Cardiac muscle cell (in vitro differentiated cells and primary cell): ENCODE measurements at places on chromosomes 4 and X.

- peak; percentile 96 for DNase-seq
Measured at GRCh38 chr4:94410678-94411206, 41.0 kb upstream of the PDLIM5 start.

DNA sequence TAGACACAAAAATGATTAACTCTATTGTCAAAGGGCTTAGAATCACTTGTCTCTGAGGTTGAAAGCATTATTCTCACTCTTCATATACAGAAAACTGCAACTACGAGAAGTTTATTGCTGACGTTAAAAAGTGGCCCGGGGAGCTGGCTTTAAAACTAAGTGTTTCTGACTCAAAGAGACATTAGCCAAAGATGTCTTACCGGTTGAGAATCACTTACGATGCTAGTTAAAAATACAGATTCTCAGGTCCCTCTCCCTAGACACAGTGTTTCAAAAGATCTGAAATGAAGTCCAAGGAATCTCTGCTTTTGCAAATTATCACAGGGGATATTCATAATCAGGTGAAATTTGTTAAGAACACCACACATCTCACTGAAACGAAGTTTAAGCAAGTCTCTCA lies 1.2 kb downstream of the GNPDA2 start:
- no peak for DNase-seq

- DNase-seq: no peak
Measured at GRCh38 chr4:10123227-10124101, 6.9 kb upstream of the WDR1 start.

- DNase-seq: peak; percentile 4
Measured at GRCh38 chrX:150155436-150156035, 207.6 kb upstream of the MAMLD1 start.

- no peak for DNase-seq
Measured at GRCh38 chr4:149796381-149796780, 19.3 kb downstream of the IQCM start.

- peak; percentile 89 for DNase-seq
Measured at GRCh38 chrX:72576141-72576894, 3.7 kb upstream of the HDAC8 start.

DNA sequence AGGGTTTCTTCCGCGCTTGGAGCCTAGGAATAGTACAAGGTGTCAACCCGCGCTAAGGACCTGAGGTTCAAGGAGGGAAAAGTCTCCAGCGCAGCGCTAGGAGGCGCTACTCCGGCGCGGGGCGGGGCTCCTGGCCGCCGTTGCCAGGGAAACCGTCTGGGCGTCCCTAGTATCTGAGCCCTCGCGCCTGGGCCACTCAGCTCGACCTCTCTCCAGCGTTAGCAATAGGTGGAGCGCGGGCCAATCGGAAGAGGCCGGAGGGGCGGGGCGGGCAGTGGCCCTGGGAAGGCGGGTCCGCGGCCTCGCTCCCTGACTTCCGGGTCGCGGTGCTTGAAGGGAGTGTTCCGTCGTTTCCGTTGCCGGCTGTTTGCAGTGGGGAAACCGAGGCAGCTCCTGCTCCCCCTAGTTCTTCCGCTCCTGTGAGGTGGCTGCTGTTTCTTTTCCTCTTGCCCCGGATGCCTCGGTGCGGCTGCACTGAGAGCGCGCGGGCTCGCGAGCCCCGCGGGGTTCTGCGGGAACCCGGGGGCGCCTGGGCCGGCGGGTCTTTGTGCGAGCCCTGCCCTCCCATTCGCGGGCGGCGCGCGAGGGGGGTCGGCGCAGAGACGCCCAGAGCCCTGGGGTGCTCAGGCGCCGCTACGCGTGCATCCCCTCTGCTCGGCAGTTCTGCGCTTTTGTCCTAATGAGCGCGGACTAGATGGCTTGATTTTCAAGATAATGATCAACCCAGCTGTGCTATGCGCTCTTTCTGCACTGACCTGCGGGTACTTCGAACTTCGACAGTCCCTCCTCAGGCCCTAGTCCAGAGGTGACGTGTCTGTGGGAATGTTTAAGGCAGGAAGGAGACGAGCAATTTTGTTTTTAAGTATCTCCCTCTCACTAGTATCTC lies at the start of gene ELMOD2:
Gene ELMOD2 (plus strand): TSS at position 312 of the 886 bp plus-strand sequence. CDS start 1,261 bp downstream, outside the sequence.
- DNase-seq: peak; percentile 100

- DNase-seq: no peak
Measured at GRCh38 chr4:173212379-173212778, 43.8 kb downstream of the GALNT7 start.
